ENCODE measurements at places on chromosomes 4 and X.

DNA sequence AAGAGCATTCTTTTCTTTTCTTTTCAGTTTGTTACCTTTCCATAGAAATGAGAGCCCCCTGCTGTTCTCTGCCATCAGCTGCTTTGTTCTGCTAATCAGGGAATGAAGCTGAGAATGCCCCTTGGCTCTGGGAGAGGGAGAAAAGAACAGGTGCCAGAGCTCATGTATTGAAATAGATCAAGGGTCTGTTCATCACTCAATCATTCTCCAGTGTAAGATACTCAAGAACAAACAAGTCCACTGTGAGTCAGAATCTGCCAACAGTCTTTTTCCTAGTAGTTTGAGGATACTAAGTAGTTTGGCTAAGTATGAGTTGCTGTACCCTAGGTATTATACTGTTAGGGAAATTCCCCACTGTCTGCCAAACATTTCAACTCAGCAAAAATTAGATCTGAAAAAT, 144.3 kb downstream of the RTL3 start:
- no peak for DNase-seq

DNA sequence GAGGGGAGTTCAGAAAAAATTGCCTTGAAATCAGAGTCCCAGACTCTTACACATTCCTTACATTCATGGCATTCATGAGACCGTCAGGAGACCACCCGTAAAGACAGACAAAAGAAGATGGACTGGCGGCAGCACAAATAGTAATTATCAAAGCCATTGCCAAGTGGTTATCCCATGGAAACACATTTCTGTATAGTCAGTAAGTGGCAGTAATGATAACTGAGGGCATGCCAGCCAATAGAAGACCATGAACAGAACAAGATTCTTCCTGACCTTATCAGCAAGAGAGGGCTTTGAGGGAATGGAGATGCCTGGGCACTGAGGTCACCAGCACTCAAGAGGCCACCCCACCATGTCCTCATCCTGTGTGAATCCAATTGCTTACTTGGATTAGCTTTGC, 121.7 kb upstream of the HCCS start:
- DNase-seq, result no peak

GRCh38 chr4:174697202-174697601, 131.8 kb downstream of the GLRA3 start:
- DNase-seq, result no peak

DNA sequence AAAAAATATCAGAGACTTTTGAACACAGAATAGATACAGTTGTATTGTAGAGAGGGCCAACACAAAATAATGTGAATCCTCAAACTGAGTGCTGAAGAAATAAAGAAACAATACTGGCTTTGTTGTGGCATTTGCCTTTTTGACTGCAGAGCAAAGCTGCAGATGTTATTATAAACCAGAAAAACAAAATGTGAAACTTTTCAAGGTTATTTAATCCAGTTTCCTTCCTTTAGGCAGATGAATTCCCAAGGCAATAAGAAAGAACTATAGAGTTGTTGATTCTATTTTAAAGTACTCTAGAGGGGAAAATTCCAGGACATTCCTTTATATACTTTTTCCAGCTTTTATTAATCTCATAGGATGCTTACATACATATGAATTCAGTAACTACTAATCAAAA, 186.8 kb downstream of the NDST4 start:
- DNase-seq, result no peak

GRCh38 chrX:30253257-30253656, 6.3 kb downstream of the MAGEB1 start:
- no peak for DNase-seq

GRCh38 chr4:116849620-116850019, 235.8 kb downstream of the TRAM1L1 start:
- DNase-seq, result no peak

GRCh38 chr4:70718811-70719604, 2.8 kb upstream of the RUFY3 start:
- DNase-seq, result no peak

GRCh38 chrX:132412208-132412607, 76.6 kb downstream of the MBNL3 start:
- no peak for DNase-seq

- DNase-seq, result no peak
These were observed 100.3 kb downstream of the PAPSS1 start for GRCh38 chr4:107619731-107620130.

GRCh38 chr4:177455561-177455970, 13.3 kb upstream of the AGA start:
- DNase-seq, result peak; percentile 48

DNA sequence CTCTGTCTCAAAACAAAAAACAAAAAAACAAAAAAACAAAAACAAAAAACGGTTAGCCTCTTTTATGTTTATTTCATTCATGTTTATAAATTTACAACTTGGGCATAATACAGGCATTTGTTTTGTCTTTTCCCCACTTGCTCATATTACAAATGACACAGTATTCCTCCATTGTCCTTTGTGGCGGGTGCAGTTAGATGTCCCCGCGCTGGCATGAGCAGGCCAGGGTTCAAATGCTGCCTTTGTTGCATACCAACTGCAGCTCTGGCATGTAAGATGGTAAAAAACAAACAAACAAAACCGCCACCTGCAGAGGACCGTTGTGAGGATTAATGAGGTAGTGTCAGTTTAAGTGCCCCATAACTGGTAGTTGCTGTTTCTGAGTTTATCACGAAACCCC, 16.1 kb upstream of the HPF1 start:
- no peak for DNase-seq

DNA sequence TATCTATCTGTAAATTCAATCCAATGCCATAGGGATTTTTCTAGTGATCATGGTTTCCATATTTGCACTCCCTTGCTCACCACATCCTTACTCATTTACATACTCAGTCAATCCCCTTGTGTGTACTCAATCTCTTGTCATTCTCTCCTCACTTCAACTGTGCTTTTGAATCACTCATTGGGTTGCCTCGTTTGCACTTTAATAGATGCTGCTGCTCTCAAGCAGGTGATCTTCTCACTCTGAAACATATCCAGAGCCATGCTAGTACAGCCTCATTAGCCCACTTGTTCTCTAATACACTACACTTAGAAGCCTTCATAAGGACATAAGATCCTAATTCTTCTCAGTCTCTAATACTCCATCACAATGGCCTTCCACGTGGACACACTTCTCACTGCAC, 507.9 kb downstream of the TECRL start:
- no peak for DNase-seq

DNA sequence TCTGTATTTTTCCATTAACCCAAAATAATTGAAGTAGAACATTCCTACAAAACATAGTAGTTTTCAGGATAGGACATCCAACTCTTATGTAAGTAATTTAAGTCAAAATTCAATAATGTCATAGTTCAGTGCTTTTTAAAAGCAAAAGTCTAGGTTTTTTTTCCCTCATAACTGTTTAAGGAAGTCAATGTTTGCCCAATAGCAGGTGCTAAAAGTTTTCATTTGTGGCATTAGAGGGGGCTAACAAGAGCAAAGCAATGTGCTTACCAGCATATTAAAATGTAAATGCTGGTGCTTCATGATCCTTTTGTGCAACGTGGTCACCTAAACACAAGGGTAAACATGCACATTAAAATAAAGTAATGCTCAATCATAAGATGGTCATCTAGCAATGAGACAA, 155.2 kb upstream of the PPP1R2C start:
- DNase-seq, result no peak

GRCh38 chr4:80586716-80587115, 251.2 kb downstream of the CFAP299 start:
- peak; percentile 7 for DNase-seq

DNA sequence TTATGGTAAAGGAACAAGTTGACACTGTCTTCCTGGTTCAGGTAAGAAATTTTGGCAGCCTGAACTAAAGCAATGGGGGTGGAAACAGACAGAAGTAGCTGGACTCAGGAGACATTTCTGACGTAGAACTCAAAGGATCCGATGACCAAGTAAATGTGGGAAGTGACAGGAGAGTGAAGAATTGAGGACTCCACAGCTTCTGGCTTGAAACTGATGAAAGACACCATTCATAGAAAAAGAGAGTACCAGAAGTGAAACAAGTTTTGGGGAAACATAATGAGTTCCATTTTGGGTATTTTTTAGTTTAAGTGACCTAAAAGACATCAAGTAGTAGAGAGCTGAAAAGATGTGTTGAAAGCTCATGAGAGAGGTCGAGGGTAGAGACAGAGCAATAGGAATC, 5.7 kb downstream of the FAM120C start:
- no peak for DNase-seq

GRCh38 chr4:1998296-1998695, 10.5 kb downstream of the NELFA start:
- DNase-seq, result no peak

GRCh38 chr4:89307446-89308160, at the start of gene GPRIN3:
Gene GPRIN3 (minus strand): TSS chr4:89307800. CDS start chr4:89250110, 57,690 bp downstream.
- DNase-seq, result peak; percentile 44

- no peak for DNase-seq
These were observed 132.7 kb downstream of the PALLD start for GRCh38 chr4:168629566-168629965.

- DNase-seq, result no peak
These were observed 74.2 kb downstream of the TAF1 start for GRCh38 chrX:71440401-71440800.

- DNase-seq, result no peak
These were observed 360.3 kb upstream of the CXorf51B start for GRCh38 chrX:146449243-146449642.

DNA sequence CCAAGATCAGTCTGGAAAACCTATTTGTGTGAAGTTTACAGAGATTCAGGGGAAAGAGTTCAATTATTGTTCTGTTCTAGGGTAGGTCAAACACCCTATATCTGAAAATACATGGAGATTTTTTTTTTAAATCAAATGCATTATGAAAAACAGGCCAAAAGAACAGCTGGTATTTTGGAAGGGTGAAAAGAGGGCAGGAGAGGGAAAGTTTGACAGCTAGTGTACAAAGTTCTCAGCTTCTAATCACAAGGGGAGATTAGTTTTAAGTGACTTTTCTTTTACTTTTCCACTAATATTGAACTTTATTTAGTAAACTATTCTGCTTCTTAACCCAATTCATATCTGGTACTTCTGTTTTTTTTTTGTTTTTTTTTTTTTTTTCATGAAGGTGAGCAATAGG, 66.2 kb upstream of the GRID2 start:
- no peak for DNase-seq

DNA sequence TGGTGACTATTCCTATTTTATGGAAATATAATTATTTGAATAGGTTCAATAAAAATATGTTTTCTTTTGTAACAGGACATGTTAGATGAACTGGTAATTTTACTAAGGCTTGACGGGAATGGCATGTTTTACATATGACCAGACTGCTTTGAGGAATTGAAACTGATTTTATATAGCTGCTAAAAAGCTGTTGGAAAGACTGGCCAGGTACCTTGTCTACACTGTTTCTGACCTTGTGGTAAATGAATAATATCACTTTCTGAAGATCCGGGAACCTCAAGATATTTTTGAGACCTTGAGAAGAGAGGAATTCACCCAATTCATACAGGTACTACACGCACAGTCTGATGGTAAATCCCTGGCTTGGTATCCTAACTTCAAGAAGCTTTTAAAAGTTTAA, 42.1 kb upstream of the USP46 start:
- DNase-seq, result no peak

GRCh38 chrX:72569786-72570185, 2.9 kb downstream of the HDAC8 start:
- no peak for DNase-seq

DNA sequence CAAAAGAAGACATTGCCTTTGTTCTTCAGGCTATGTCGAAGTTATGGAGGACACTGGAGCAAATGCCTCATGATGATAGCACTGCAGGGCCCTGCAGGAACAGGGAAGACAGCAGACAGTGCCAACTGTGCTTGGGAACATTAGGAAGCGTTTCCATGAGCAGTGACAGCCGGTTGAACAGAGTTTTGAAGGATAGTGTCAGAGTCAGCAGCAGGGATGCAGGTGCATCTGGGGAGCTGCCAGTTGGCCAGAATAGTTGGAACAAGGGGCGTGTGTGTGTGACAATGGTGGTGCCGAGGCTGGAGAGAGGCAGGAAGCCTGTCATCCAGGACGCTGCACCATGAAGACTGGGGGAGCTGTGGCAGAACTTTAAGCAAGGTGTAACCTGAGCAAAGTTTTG, 88.6 kb downstream of the SHROOM3 start:
- no peak for DNase-seq

GRCh38 chr4:108292229-108292628, 123.5 kb upstream of the LEF1 start:
- no peak for DNase-seq

DNA sequence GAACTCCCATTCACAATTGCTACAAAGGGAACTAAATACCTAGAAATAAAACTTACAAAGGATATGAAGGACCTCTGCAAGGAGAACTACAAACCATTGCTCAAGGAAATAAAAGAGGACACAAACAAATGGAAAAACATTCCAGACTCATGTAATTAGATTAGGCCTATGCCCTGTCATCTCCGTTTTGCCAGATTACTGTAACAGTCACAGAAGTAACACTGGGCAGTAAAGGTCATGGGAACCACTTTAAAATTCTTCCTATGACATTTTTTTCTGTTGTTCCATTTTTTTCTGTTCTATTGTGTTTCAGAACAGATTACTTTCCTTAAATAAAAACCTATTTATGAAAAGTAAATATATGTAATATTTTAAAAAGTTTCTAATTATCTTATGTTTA, 199.4 kb upstream of the CENPE start:
- DNase-seq, result no peak

GRCh38 chrX:19955306-19955705, 35.6 kb downstream of the BCLAF3 start:
- DNase-seq, result no peak

DNA sequence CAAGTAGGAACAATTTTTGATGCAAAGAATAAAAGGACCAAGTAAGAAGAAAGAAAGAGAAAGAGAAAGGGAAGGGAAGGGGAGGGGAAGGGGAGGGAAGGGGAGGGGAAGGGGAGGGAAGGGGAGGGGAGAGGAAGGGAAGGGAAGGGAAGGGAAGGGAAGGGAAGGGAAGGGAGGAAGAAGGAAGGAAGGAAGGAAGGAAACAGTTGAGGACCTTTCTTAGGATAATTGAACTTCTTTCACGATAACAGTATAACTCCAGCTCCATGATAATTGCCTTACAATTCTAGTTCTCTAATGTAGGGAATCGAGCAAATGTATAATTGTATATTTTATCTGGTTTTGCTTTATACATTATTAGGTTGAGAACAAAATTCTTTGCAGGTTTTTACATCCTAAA, 556.2 kb upstream of the PCDH10 start:
- DNase-seq, result no peak

DNA sequence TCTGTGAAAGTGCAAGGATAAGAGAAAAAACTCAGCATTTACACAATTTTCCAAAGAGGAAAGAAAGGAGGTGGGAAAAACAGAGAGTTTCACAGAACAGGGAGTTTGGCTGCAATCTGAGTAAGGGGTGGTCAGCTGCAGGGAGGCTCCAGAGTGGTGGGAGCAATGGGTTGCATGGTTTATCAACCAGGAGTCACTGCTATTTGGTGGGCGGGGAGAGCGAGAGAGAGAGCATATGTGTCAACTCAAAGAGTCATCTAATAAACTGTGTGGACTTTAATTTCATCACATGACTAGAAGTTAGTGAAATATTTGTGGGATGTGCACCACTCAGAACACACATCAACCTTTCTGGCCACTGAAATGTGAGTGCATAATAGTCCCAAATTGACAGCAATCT, 94.6 kb downstream of the FAM13A start:
- DNase-seq, result no peak

GRCh38 chrX:153029875-153030274, 26.4 kb upstream of the PNMA3 start:
- no peak for DNase-seq
